Stimulated activated CD4-positive, alpha-beta T cell treated with anti-CD3 and anti-CD28 coated beads, Interleukin-12 subunit alpha, Interleukin-12 subunit beta, amount 100 ng/mL, for 48 hours (primary cell): ENCODE measurements at places on chromosomes 4 and X.

DNA sequence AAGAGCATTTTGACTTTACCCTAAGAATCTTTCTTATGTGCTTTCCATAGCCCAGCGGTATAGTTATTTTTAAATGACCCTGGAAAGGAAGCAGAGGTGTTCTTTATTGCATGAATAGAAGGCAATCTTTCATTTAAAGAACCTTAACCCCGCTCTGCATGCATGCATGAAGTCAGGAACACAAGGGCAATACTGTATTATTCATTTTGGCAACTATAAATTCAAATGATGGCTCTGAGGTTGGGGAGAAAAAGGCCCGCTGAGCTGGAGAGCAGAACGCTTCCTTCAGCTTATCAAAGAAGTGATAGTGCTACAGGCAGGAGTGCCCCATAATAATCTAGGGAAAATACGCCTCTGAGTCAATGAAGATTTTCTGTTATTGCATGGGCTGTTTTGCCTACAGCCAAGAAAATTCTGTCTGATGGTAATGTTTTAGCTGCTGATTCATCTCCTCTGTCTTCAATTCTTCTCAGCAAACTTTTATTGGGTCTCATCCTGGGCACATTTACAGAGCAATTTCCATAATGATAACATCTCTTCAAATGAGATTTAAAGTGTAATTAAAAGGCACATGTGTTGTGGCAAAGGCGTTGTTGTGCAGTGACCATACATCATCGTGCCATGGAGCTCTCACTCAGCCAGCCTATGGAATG, 452.2 kb upstream of the FTHL17 start:
- DNase-seq: no peak

DNA sequence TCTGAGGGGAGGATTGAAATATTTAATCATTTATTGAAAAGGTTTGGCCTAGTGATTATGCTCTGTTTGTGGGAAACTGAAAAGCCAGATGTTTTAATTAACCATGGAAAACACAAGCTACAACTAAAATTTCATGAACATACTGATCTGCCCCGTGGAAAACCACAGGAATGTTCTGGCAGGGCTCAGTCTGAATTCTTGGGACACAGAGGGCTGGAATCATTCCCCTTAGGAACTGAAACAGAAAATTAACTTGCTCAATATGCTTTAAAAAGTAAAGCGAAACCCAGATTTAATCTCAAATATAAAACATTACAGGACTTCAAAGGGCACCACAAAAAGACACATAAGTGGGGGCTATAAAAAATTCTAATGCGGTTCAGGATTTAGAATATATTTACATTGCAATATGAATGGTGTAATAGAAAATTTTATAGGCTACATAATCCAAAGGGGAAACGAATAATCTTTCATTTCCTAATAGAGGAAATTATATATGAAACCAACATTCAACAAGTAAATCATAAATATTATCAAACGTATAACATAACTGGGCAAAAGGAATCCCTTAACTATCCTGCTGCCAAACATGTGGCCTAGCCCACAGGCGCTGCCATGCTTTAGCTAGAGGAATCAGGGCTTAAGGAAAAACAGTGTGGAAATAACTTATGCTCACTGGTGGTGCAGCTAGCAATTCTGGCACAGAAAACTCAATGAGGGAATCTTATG, 70.9 kb downstream of the APBB2 start:
- DNase-seq: no peak

DNA sequence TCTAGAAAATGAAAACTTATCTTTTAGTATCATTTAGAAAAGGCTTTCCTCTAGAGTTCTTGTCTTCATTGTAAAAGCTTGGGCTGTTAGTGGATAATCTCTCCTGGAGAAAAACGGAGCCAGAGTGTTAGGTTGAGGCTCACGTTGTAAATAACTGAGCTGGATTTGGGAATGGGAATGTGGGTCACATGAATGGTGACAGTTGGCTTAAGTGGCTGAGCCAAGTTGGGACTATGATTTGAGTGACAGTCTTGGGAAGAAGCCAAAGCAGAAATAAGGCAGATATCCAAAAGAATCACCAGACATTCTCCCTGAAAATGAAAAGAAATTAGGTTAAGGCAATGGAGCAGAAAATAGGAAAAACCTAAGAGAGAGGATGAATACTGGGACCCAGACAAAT, 33.6 kb upstream of the PDGFC start:
- no peak for DNase-seq

DNA sequence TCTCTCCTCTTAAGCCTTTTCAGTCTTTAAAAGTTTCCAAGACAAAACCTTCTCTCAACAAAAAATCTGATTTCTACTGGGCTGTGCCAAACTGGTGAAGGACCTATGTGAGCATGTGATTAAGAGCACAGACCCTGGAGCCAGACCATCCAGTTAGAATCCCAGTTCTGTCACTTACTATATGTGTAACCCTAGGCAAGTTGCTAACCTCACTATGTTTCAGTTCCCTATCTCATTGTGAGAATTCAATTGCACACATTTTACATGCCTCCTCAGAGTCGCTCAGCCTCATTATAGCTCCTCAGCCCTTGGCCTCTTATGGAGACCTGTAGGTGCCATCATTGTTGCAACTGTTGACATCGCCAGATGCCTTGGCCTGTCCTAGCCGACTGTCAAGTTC, 54.1 kb upstream of the VEGFD start:
- DNase-seq: no peak

- no peak for DNase-seq
Observed at GRCh38 chr4:86916392-86916791, 18.4 kb upstream of the AFF1 start.
